Renal cortical epithelial cell (primary cell): ENCODE measurements at places on chromosomes 5 and 9. TPM values are rescaled to one million over a fixed set of nuclear protein-coding genes. Genes with fewer than 3 reads are reported as not detected.
A peak's percentile ranks its signal among the peaks of the same experiment; 100 is the strongest.

Gene TPM2
- 51.4 and 124 TPM in 2 replicates for total RNA-seq

Gene C5orf15
- total RNA-seq, result 124 and 165 TPM in 2 replicates

Gene EPB41L4B
- 5.8 and 13.5 TPM in 2 replicates for total RNA-seq

Gene IFNB1
- total RNA-seq, result not detected in 2 replicates

Gene NFIB
- total RNA-seq, result 13.7 and 38.5 TPM in 2 replicates

Gene CDC23
- 31.8 and 35.0 TPM in 2 replicates for total RNA-seq

Gene SLCO4C1
- 12.0 and 87.9 TPM in 2 replicates for total RNA-seq

Gene KIF4B
- 0.05 TPM in 1 of 2 replicates, not detected in the other for total RNA-seq

DNA sequence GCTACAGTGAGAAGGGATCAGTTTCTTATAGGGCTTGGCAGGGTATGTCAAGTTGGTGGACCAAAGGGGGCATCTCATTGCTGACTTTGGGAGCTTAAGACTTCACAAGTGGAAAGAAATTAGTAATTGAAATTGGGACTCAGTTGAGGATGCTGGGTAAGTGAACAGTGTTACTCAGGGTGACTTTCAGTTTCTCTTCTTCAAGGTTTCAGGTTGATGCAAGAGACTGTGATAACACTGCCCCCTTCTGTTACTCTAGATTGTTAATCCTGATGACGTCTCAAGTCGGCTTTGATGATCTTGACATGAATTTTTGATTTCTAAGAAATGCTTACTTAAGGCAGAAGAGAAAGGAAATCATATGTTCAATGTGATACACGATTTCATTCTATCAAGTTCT is 21.3 kb downstream of the KCTD16 start:
- DNase-seq, result peak; percentile 92

DNA sequence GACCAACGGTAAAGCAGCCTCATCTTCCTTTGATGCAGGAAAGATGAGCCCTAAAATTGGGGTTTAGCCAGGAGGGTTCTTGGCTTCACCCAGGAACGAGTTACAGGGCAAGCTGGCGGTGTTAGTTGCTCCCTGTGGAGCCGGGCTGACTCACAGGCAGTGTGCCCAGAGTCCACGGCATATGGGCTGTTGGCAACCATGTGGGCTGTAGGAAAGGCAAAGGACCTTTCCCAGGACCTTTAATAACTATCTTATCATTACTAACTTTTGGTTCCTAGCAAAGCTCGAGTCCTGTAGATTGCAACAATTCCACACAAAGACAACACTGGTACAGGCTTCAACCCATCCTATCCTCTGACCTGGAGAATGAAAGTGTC is 29.8 kb upstream of the CLPTM1L start:
- DNase-seq, result no peak

- no peak for DNase-seq
Observed at GRCh38 chr9:134346151-134346550, 19.9 kb downstream of the RXRA start.

DNA sequence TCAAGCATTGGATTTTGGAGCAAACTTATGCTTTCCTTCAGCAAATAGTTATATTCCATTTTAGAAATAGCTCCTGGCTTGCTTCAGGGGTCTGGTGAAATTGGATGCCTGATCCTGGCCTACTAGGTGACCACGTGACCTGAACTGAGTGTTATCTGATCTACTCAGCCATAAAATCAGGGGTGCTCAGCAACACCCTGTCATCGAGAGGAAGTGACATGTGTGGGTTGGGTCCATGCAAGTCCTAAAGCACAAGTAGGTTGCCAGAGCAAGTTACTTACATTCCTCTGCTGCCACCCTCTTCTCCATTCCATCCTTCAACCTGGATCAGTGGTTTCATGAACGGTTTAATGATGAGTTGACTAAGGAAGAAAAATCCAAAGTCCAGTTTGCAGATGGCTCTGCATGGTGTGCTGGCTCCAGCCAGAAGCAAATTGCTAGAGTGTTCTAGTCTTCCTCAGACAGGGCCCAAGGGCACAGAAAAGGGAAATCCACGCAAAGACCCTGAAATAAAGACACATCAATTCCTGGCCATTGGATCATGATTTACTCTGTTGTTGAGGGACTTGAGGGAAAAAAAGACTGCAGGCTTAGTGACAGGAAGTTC is 2.8 kb upstream of the FAM193B start:
- DNase-seq, result peak; percentile 11

GRCh38 chr9:87406543-87407166 is 91.0 kb upstream of the DAPK1 start:
- DNase-seq, result no peak

DNA sequence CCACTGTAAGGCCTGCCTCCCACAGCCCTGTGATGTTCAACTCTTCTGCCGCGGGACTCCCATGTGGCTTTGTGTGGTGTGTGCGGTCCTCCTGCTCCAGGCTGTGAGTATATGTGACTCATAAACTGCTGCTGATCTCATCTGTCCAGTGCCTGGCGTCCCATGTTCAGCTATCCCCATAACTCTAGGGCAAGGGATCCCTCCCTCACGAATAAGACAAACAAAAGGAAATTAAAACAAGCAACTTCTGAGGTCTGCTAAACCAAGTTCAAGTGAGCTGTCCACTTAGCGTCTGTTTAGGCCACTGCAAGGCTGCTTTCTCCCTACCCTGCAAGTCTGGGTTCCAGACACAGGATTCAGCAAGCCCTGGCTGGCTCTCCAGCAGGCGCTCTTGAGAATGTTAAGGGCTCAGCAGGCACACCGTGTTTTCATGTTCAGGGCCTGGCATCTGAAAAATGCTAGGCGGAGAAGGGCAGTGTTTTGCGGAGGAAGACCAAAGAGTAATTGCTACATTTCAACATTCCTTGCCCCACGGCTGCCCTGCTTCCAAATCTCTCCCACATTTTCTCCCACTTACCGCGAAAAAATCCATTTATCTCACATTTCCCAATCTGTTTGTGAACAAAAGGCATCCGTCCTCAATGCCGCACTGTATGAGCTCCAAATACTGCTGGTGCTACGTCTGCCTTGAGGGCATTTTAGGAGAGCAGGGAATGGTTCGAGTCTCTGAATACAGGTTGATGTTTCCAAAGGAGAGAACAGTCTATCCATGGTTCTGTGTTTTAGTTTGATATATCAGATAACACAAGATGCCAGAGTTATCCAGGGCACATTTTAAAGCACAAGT is 280.2 kb downstream of the SEMA5A start:
- DNase-seq, result peak; percentile 71

GRCh38 chr9:112198646-112199045 is 23.5 kb upstream of the SUSD1 start:
- no peak for DNase-seq

DNA sequence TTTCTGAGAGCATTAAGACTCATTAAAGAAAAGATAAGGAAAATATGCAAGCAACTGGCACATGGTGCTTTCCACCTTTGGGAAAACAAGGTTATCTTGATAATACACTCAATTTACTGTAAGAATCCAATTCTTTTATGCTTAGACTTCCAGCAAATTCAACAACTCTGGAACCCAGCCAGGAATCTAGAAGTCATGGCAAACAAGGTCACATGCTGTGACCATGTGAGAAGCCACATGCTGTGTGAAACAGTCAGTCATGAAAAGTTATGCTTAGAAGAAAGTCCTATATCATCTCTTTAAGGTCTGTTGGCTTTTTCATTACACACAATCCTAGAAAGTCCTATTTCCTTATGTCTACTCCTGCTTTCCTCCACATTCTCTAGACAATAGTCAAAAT is 581.8 kb upstream of the C9orf72 start:
- DNase-seq, result peak; percentile 30

- DNase-seq, result no peak
Observed at GRCh38 chr9:99391937-99392594, 170.0 kb downstream of the SEC61B start.

- peak; percentile 74 for DNase-seq
Observed at GRCh38 chr5:59293700-59294099, 599.8 kb downstream of the PDE4D start.

- DNase-seq, result no peak
Observed at GRCh38 chr5:175547842-175548241, 69.5 kb downstream of the SFXN1 start.

DNA sequence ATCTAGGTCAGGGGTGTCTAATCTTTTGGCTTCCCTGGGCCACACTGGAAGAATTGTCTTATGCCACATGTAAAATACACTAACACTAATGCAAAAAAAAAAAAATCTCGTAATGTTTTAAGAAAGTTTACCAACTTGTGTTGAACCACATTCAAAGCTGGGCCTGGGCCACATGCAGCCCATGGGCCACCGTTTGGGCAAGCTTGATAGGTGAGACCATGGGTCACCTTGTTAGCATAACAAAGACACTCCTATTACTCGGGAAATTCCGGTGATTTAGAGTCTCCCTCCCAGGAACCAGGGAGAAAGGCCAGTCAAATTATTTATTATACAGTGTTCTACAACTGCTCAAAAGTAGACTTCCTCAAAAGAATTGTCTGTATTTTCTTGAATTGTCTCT is 12.7 kb downstream of the RECK start:
- DNase-seq, result no peak

DNA sequence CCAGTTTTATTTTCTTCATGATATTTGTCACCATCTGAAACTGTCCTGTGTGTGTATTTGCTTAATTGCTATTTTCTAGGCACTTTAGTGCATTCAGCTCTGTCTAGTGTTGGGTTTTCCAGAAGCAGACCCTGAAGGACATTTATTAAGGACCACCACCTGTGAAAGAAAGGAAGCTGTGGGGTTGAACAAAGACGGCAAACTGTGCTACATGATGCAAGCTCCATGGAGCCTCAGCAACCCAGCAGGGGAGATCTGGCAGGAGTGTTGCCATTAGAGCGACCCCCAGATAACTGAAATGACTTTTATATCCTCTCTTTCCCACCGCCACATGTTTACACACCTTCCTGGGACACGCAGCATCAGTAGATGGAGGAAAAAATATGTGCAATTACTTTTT is 125.5 kb downstream of the GABRB2 start:
- DNase-seq, result no peak

- DNase-seq, result no peak
Observed at GRCh38 chr9:127389381-127390247, 7.4 kb upstream of the SLC2A8 start.

GRCh38 chr5:149474198-149474597 is 77.0 kb downstream of the CSNK1A1 start:
- peak; percentile 69 for DNase-seq

DNA sequence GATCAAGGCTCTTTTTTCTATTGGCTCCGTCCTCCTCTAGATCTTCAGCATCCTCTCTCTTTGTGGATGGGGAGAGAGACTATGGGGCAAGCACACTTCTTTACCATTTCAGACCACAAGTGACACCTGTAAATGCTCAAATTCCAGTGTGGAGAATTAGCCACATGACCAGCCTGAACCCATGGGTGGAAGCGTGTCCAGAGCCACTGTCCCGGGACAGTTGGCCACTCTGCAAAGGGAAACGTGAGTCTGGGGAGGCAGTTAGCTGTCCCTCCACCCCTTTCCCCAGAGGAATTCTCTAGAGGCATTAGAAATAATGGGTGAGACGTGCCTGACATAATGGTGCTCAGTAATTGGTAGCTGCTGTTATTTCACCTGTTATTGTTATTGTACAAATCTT is 40.9 kb downstream of the AMBP start:
- DNase-seq, result no peak

DNA sequence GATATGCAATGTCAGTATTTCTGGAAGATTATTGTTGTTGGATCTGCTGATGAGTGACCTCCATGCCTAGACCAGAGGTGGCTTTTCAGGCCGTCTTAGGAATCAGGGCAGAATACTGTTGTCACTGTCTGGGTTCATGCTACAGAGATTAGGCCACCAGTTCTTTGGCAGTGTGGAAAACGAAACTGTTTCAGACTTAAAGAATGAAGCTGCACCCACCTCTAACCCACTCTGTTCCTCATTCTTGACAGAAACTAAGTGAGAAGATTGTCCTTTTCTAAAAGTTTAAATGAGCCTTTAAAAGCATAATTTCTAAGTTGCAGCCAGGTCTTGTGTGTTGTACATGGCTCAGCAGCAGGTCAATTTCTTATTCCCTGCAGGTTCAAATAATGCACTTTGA is 444.3 kb downstream of the ENC1 start:
- DNase-seq, result no peak
